GM20000 (cell line): ENCODE measurements at places on chromosomes 1 and 21.

DNA sequence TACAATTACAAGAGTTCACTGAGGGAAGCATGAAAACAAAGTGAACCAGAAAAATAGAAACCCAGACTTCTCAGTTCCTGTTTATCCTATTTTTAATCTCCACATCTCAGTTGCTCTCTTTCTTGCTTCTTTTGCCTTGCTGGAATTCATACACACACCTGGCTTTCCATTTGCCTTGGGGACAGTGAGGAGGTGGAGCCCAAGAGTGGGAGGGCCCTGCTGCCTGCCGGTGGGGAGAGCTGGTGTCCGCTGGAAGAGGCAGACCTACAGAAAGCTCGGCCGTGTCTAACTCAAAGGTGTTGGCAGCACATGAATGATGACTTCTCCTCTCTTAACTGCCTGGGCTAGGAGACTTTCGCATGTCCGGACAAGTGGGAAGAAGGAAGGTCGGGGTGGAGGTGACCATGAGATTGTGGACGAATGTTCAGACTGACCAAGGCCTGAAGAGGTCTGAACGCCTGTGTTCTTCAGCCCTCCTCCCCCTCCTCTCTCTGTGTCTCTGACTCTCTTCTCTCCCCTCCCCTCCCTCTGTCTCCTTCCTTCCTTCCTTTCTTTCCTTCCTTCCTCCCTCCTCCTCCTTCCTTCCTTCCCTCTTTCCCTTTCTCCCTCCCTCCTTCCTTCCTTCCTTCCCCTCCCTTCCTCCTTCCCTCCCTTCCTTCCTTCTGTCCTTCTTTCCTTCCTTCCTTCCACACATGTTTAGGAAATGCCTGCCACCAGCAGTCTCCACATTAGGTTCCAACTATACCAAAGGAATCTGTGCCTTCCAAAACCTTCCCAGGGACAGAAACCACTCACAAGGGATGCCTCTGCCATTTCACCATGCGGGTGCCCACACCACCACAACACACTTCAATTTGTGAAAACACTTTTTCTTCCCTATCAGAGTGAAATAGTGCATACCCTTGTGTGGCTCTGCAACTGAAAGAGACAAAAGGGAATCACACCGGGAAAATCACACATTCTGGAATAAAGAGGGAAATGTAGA is 157.3 kb upstream of the RUNX1 start:
- DNase-seq = peak; percentile 37

DNA sequence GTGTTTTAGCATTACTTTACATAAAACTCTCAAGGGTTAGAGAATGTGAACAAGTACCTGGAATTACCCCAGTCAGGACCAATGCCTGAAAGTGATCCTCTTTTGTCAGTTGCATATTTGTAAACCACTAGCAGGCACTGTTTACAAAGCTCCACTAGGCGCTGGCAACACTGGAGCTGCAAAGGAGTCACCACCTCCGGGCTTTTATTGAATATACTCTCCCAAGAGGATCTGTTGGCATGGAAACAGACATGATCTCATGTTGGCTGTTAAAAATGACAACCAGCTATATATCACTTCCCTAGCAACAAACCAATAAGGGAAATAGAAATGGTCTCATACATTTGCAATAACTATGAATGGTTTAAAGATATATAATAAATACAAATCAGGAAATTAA is 116.0 kb downstream of the TTLL7 start:
- no peak for DNase-seq

- DNase-seq = no peak
Measured at GRCh38 chr1:8404460-8405370, 86.8 kb downstream of the SLC45A1 start.

DNA sequence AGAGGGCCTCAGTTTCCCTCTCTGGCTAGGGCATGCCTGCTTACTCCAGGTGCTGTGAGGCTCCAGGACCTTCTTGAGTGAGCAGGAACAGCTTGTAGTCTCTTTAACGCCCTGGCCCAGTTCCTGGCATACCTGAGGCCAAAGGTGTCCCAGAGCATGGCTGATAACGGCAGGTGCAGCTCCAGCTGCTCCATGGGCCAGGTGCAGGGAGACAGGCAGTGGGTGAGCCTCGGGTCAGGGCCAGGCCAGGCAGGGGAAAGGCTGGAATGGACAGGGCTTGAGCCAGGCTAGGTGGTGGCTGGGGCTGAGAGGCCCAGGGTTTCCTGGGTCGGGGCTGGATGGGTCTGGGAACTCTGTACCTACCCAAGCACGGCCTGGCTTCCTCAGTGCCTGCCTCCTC is 18.3 kb downstream of the EDN2 start:
- no peak for DNase-seq

DNA sequence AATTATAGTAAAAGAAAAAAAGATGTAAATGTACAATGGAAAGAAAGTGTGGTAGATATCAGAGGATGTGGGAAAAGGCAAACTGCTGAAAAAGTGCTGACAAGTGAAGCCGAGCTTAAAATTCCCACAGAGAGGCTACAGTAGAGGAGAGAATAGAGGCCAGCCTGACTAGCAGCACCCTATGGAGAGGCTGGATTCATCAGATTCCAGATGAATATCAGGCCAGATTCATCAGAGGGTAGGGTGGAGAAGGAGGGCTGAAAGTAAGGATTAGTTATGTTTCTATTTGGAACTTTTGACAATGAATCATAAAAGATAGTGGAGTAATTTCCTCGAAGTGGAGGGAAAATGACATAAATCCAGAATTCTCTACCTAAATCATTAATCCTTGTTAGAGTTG is 60.4 kb upstream of the NEK7 start:
- DNase-seq = no peak

DNA sequence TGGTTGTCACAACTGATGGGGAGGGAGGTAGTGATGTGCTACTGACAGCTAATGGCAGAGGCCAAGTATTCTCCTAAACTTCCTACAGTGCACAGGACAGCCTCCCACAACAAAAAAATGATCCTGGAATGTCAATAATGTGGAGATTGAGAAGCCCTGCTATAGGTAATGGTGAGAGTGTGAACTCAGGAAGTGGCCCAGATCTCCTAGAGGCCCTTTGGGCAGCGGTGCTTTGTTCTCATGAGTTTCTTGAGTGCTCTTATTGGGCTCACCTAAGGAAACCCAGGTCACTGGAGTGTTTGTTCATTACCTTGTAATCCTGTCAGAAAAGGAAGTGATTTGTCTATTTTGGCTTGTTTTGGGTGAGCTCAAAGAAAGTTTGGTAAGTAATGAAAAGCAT is 5.9 kb downstream of the OTUD3 start:
- no peak for DNase-seq

- no peak for DNase-seq
Measured at GRCh38 chr21:31683029-31683428, 23.5 kb downstream of the SOD1 start.

DNA sequence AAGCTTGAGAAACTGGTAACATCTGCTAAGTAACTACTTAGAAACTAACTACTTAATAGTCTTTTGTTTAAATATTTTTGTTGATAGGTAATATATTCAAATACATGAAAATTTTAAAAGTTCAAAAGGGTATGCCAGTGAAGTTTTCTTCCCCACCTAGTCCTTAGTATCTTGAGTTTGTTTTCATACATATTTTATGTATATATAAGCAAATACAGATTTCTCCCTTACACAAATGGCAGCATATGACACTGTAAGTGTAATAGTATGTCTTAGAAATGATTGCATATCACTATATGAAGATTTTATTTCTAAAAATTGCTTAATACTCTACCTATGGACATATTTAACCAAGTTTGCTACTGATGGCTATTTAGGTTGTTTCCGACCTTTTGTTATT is 38.9 kb downstream of the MARK1 start:
- DNase-seq = no peak

DNA sequence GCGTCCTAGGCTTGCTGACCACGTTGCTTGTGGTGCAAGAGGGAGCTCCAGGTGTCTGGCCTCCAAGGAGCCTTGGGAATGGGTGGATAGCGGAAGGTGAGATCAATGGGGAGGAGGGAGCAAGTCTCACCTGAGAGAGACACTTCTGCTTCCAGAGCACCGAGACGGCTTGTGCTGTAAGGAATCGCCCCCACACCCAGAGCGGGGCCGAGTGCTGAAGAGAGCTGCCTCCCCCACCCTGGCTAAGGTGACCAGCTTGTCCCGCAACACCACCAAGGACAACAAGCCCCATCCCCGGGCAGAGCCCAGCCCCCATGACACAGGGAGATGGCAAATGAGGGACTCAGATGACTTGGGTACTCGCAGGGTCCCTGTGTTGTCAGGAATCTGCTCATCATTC is 485.6 kb downstream of the NPHP4 start:
- no peak for DNase-seq

DNA sequence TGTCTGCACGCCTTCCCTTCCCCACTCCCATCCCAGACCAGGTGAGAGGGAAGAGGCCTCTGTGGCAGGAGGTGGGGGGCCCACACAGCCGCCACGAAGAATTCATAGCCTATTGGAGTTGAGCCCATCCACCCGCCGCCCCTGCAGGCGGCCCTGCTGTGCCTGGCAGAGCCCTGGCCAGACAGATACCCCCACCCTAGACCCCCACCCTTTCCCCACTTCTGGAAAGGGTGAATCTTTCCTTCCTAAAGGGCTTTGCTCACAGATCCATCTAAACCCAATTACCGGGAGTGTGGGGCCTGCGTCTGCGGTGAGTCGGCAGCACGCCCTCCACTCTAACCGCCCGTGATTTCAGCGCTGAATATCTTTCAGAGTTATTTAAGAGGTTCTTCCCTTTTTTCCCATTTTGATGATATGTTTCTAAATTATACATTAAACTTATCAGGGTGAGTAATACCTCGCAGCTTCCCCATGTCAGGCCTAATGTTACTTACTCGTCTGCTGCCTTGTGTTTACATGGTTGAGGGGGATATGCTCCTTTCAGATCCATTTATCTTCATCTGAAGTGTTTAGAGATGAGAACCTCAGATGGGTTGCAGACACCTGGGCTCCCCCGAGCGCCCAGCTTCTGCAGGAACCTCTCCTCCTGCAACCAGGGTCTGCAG is 183.9 kb upstream of the VAMP3 start:
- DNase-seq = no peak

GRCh38 chr1:52842643-52843310 is at the start of gene ZYG11A:
TSS of gene ZYG11A (plus strand) at chr1:52842760. CDS start at chr1:52842884, 124 bp downstream.
- DNase-seq = peak; percentile 95

- DNase-seq = no peak
Measured at GRCh38 chr1:108653431-108654105, 7.3 kb downstream of the HENMT1 start.

DNA sequence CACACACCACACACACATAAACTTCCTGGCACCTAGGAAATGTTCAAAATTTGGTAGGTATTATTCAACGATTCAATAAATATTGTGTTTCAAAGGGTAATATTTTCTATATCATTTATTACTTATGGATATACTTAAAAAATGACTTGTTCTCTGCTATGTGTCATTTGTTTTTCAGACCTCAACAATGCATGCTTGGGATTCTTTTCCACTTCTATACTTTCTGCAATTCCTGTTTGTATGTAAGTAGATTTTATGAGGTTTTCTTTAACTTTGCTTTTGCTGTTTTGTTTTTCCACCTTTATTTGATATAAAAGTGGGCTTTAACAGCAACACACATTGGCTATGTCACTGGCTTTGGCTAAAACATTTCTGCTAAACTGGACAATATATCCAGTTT is 3.5 kb downstream of the CEP170 start:
- DNase-seq = no peak

- DNase-seq = no peak
Measured at GRCh38 chr1:199020904-199021303, 382.1 kb downstream of the PTPRC start.

DNA sequence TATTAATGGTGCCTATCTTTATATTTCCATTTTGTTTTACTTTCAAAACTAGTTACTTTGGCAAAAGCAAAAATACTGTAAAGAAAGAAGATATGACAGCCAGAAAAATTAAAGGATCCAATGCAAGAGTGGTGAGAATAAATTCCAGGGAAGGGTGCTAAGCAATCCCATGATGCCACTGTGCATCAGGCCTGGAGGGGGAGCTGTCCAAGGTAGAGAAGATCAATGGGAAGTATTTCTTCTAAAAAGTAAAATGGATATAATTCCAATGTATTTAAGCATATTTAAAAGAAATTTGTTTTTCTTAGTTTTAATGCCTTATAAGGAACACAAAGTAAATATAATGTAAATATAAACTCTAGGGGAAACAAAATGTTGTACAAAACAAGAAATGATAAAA is 1382.2 kb upstream of the B3GALT2 start:
- DNase-seq = no peak

- no peak for DNase-seq
Measured at GRCh38 chr1:81731989-81732388, 68.7 kb upstream of the ADGRL2 start.

- DNase-seq = no peak
Measured at GRCh38 chr1:74613894-74614293, 59.7 kb downstream of the ERICH3 start.

- no peak for DNase-seq
Measured at GRCh38 chr1:190615818-190616217, 138.2 kb upstream of the BRINP3 start.

- DNase-seq = no peak
Measured at GRCh38 chr1:24984800-24985522, 54.9 kb upstream of the RUNX3 start.
